ENCODE measurements at places on chromosomes 2 and 18.

- DNase-seq = no peak
Observed at GRCh38 chr2:196168181-196168580, 3.2 kb downstream of the STK17B start.

- DNase-seq = no peak
Observed at GRCh38 chr18:8848541-8848940, 143.2 kb downstream of the MTCL1 start.

DNA sequence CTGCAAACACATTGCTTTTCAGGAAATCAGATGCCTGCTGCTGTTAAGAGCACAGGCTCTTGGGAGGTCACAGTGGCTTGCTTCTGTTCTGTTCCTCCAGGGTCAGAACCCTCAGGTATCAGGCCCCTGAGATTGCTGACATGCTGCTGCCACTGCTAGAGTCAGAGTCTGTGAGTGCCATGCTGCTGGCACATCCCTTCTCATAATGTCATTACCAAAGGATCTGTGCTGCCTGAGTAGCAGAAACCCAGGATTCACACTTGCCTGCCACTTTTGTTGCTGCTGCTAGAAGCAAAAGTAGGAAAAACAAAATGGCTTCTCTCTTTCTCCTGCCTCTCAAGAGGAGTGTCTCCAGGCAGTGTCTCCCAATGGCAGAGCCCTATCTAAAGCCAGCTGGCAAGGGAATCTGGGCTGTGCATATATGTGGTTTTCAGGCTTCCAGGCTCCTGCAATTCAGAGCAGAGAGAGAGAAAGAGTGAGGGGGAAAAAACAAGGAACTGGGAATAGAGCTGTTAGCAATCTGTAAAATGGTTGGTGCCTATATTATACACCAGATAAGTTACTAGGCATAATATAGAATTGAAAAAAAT lies 180.3 kb downstream of the MYCN start:
- DNase-seq = no peak

- DNase-seq = no peak
Observed at GRCh38 chr18:61579581-61579980, 246.4 kb downstream of the CDH20 start.

DNA sequence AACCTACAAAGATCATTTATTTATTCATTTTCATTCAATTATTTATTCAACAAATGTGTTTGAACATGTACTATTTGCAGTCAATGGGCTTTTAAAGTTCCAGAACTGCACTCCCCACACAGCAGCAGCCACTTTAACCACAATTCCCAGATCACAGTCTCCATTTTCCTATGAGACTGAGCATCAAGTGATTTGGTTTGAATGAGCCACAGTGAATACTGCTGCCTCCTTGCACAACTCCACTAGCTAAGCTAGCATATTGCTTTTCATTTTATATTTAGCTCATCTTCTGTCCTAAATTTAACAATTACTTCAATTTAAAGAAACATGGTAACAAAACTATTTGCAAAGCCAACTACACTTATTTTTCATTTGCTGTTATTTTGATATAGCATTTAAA lies 353.4 kb upstream of the VRK2 start:
- no peak for DNase-seq

DNA sequence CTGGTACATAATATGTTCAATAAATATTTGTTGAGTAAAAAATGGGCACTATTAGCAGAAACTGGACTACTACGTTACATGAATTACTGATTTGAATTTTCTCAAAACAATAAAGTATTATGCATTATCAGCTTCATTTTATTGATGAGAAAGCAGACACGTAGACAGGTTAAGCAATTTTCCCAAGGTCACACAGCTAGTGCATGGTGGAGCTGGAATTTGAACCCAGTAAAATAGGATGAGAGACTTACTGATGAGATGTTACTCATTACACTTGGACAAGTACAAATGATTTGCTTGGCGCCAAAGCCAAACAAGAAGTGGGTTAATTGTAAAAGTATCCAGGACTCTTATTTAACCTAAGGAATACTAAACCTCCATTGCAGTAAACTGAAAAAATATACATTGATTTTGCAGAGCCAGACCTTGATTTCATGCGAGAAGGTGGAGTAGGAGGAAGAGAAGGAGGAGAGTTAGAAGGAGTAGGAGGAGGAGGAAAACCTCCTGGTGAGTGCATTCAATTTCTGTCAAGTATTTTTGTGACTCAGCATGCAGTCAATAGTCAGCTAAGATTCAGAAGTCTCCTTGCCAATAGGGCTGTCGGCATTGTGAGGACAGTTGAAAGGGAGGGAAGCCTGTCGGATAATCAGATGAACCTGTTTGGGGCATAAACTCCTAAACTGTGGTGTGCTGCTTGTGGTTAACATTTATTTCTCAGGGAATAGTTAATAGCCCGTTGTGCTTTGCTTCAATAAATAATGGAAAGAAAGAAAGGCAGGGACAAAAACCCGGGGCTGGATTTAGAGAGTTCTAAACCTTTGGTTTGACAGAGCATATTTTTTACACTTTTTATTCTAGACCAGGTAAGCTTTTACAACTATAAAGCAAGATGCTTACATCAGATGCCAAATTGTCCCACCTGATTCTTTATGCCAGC lies 77.0 kb upstream of the TACR1 start:
- no peak for DNase-seq

- DNase-seq = no peak
Observed at GRCh38 chr2:28904802-28905457, 10.5 kb downstream of the WDR43 start.

- no peak for DNase-seq
Observed at GRCh38 chr2:226011716-226012450, 612.4 kb downstream of the NYAP2 start.

All from NCI-H2029 (cell line).